ENCODE measurements at places on chromosomes 12 and 14.

DNA sequence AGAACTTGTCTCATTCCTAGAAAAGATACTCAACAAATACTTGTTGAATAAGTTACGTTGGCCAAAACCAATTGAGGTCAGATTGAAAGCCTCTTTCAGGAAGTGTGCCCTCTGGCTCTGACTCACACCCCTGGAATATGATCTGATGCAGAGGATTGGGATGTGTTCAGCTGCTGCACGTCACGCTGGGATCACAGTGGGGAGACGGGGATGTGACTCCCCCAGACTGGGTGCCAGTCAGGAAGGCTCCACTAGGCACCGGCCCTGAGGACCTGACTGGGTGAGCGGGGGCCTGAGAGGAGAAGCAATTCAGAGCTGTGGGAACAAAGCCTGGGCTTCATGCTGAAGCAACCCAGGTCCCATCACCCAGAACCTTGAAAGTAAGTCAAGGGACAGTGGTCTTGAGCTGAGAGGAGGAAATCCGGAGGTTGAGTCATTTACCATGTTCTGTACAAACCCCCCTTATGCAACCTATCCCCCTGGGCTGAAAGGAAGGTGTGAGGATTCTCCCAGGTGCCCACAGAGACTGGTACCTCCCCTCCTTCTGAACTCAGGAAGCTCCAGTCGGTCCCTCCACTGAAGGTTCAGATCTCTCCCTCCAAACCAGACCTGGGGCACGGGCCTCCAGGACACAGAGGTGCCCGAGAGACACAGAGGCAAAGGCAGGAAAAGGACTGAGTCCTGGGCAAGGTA lies 3.9 kb downstream of the CEBPE start:
- no peak for DNase-seq

DNA sequence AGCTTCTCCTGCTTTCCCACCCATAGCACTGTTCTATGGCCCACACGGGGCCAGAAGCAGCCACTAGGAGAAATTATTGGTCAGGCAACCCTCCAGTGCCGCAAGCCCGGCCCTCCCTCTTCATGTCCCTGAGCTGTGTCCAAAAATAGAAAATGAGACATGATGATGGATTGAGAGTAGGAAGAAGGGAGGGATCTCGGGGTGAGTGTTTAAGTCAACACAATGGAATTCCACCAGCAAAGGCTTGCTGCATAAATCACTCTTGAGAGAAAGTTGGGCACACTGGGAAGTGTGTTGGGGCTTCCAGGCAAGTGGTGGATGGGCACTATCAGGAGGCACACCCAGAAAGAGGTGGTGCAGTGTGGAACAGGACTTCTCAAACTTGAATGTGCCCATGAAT lies 94.2 kb downstream of the LLPH start:
- DNase-seq: no peak

- no peak for DNase-seq
Measured at GRCh38 chr12:124361996-124362395, 67.1 kb downstream of the RFLNA start.

GRCh38 chr14:77301103-77301502 lies 19.6 kb downstream of the POMT2 start:
- DNase-seq: peak; percentile 10

All from stimulated activated CD8-positive, alpha-beta memory T cell treated with anti-CD3 and anti-CD28 coated beads, Interleukin-4, amount 100 ng/mL, for 4 hours (primary cell).